Stimulated activated CD8-positive, alpha-beta memory T cell treated with anti-CD3 and anti-CD28 coated beads, Interleukin-4, amount 100 ng/mL, for 4 hours (primary cell): ENCODE measurements at places on chromosomes 12 and 14.

GRCh38 chr12:55001198-55001868, 16.8 kb upstream of the TESPA1 start:
- DNase-seq, result no peak

GRCh38 chr12:68621472-68622081, 10.9 kb downstream of the RAP1B start:
- DNase-seq, result no peak

DNA sequence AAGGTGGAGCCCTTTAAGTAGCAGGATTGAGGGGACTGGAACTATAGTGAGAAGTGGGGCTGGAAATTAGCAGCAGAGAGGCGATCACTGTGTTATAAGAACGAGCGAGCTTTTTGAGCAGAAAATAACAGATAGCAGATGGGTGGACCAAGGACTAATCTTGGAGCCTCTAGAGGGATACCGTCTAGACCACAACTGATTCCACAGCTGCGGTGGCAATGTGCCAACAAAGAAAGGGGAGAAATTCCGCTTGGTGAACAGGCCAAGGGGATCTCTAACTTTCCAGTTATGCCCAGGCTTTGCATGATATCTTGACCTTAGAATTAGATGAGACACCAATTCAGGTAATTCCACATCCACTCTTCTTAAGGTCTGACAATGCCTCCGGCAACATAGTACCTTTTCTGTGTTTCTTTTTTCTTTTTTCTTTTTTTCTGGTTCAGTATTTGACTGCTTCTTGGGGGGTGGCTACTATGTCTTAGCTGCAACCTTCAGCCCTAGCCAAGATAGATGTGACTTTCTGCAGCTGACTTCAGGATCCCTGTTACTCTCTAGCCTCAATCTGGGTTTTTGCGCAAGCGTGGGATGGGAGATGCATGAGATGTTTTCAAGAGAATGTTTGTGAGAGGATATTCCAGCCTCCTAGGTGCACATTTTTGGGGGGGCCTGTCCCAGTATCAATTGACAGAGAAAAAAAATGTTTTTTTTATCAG, 143.4 kb upstream of the CPSF6 start:
- no peak for DNase-seq

DNA sequence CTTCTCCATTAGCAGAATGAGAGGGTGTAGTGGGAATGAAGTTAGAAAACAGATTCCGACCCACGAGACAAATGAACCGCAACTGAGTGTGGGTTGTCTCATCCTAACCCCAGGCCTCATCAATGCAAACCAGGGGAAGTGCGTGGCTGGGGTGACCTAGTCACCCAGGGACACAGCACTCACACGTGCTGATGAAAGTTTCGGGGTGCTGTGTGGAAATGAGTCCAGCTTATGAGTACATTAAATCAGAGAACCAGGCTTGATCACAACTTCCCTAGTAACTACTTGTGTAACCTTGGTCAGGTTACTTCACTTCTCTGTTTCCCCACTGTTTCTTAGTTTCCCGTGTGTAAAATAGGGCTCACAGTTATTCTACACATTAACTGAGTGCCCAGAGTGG, 95.4 kb upstream of the CDKN3 start:
- no peak for DNase-seq

DNA sequence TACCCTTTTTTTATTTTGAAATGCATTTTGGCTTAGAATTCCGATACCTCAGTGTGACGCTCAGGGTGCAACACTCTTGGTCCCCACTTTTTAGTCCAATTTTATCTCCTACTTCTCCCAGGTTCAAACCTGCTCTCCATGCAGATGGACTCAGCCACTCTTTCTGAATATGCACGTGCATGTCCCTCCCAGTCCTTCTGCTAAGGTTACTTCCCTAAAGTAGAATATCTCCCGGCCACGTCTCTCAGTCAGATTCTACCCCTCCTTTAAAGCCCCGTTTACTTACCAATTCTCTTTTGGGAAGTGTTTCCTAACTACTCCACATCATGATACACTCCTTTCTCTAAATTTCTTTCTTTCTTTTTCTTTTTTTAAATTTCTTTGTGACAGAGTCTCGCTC, 15.5 kb upstream of the PARP11 start:
- DNase-seq, result no peak

DNA sequence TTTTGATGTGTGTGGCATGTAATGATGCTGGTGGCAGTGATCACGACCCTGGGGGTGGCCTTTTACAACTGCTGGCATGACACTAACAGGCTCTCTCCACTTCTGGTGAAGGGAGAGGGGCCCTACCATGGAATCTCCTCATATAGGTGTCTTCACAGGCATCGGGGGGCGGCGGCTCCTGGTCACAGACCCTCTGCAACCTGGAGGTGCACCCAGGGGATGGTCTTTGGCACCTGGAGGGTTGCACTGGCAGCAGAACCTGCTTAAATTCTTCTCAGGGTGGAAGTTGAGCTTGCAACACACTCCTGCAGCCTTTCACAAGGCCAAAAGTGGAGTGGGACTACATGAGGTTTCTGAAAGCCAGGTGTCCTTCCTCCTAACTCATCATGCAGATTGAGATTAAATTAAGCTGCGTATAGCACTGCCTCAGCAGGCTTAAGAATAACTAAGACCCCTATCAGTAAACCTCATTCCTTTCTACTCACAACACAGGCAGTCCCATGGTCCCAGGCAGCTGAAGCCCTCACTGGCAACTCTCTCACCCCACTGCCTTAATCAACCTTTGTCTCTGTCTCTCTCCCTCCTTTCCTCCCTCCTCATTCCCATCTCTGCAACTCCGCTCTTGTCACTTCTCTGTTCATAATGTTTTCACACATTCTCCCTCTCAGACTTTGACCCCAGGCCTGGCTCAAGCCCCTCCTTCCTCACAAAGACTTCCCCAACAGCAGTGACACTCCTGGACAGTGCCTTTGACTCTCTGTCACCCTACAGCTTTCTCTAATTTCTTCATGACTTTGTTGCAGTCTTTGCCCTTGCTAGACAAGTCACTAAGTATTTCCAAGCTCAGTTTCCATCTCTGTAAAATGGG, 18.9 kb downstream of the NID2 start:
- no peak for DNase-seq

- DNase-seq, result no peak
These were observed 20.0 kb upstream of the BCL7A start for GRCh38 chr12:122001466-122002209.

GRCh38 chr14:29348504-29348903, 579.1 kb downstream of the PRKD1 start:
- DNase-seq, result no peak

GRCh38 chr12:100795174-100795799, 711 bp downstream of the ANO4 start:
- DNase-seq, result no peak

DNA sequence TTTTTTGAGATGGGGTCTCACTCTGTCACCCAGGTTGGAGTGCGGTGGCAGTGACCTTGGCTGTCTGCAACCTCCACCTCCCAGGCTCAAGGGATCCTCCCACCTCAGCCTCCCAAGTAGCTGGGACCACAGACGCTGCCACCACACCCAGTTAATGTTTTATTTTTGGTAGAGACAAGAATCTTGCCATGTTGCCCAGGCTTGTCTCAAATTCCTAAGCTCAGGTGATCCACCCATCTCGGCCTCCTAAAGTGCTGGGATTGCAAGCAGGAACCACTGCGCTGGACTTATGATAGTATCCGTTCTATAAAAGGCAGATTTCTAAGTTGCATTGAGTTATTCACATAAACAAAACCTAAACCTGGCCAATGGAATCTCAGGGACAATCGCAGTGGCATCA, 321.1 kb upstream of the PRICKLE1 start:
- DNase-seq, result no peak

GRCh38 chr12:125742413-125742812, 677.2 kb downstream of the AACS start:
- no peak for DNase-seq

DNA sequence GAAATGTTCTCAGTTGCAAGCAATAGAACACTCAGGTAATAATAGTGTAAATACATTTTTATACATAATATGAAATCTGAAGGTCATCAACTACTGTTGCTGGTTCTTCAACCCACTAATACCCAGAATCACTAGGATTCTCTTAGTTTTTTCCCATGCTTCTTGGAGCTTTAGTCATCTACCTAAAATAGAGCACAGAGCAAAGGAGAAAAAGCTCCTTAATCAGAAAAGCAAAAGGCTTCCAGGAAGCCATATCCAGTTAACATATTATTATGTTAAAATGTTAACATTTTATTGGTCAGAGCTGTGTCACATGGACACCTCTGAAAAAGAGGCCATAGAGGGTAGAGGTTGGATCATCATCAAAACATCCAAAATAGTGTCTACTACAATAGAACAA, 57.0 kb downstream of the CCER1 start:
- DNase-seq, result no peak
